GM12865 (cell line): ENCODE measurements at places on chromosomes 2 and 18.
A peak's percentile ranks its signal among the peaks of the same experiment; 100 is the strongest.

DNA sequence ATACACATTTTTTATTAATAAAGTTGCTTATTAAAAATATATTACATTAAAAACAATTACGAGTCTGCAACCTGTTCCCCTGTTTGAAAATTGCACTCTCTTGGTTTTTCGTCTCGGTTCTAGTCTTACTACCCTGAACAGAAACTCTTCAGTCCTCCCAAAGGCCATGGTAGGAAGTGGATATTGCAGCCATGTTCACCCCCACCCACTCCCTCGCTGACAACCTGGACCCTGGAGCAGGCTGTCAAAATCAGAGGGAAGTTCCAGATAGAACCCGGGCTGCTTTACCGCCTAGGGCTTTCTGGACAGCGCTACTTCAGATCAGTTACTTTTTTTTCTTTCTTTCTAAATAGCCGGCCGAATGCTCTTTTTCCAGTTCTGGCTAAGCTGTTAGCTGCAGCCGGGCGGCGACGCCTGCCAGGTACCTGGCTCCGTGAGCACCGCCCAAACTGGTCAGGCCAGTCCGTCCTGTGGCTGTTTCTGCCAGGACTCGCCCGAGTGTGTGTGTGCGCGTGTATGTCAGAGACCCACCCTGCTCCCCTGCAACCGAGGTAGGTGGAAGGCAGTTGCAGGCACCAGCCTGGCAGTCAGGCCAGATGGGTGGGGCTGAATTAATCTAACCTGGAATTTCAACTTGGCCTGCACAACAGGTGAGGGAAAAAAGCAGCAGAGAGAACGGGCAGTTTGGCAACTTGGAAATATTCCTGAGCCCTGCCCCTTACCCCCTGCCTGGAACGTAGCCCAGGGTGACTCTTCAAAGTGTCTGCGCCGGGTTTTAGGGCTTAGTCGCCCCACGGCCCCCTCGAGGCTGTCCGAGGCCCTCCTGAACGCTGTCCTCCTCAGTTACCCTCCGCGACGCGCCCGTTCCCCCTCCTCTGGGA lies 1.1 kb upstream of the TET3 start:
- DNase-seq = peak; percentile 69

DNA sequence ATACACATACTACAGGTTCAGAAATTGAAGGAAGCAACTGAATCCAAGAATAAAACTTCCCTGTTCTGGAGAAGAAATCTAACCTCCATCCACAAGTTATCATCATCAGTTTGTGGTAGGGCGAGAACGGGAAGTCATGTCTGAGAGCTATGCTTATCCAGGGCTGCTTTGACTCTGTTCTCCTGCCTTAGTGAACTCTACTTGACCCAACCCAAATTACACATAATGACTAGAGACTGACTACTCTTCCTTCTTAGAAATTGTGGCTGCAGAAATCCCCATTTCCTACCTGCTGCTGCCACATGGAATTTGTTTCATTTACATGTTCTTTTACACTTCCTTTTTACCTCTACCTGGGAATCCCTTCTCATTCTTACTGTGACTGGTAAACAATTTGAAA lies 1102.6 kb upstream of the PIK3C3 start:
- DNase-seq = no peak

DNA sequence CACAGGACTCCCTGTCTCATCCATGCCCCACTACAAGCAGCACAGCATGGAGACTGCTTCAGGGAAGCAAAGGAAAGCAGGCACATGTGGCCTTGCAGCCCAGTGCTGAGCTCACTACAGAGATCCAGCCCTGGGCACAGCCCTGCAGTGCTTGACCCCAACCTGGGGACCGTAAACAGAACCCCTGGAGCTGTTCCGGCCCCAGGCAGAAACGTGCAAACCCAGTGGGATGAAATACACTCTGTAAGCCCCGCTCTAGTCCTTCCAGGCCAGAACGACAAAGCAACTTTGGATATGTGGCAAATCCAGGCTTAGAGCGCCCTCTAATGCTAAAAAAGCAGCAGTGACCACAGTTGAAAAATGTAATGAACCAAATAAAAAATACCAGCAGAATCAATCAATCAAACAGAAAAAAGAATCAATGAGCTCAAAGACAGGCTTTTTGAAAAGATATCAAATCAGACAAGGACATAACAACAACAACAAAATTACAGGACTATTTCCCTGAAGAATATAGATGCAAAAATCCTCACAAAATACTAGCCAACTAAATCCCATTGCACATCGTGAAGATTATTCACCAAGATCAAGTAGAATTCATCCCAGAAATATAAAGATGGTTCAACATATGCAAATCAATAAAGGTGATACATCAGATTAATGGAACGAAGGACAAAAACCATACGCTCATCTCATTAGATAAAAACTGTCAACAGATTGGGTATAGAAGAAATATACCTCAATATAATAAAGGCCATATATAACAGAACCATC lies 45.6 kb downstream of the ZNF519 start:
- DNase-seq = peak; percentile 38

- no peak for DNase-seq
These were observed 68.8 kb downstream of the GLI2 start for GRCh38 chr2:120804459-120804858.

DNA sequence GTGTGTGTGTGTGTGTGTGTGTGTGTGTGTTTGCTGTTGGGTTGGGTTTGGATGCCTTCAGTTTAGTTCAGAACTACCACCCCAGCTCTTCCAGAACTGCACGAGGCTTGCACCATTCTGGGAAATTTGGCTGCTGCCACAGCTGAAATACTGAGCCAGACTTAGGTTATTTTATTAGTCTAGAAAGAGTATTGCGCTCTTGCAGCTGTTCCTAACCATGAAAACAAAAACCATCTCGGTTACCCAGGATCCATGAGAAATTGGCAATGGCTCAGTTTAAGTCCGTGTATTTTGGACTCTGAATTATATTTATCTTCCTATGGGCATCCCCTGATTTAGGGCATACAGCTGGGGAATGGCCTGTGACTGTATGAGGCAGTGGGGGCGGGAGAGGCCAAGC lies 83.2 kb downstream of the TANC1 start:
- no peak for DNase-seq

DNA sequence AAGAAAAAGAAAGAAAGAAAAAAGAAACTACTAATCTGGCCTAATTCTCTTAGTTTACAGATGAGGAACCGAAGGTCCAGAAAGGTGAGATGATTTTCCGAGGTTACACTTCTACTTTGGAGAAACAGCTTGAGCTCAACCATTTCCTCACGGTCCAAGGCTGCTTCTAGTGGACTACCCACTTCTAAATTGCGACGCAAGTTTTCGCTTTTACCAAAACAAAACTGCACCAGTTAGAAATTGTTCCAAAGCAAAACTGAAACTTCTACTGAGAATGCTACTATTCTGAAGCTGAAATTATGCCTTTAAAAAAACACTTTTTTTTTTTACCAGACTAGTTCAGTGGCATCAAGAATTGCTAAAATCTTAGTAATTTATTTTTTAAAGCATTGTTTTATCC lies 101.6 kb downstream of the INO80D start:
- peak; percentile 64 for DNase-seq
